ENCODE measurements at places on chromosomes 5 and 9. TPM values are rescaled to one million over a fixed set of nuclear protein-coding genes. Genes with fewer than 3 reads are reported as not detected.

DBH gene
- not detected for total RNA-seq

- DNase-seq: no peak
Measured at GRCh38 chr5:113188436-113188835, 211.8 kb downstream of the DCP2 start.

PCDHA6 gene
- total RNA-seq: not detected

DNA sequence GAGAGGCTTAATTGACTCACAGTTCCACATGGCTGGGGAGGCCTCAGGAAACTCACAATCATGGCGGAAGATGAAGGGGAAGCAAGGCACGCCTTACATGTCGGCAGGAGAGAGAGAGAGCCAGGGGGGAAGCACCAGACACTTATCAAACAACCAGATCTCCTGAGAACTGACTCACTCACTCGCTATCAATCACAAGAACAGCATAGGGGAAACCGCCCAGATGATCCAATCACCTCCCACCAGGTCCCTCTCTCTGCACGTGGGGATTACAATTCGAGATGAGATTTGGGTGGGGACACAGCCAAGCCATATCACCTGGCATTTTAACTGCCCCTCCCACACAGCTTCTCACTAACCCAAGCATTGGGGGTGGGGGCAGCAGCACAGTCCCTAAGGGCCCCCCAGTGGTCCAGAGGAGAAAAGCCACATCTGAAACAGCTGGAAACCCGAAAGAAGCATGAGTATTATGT, 76.1 kb upstream of the ASS1 start:
- DNase-seq: peak; percentile 8

Data from OCI-LY7 (cell line).